ENCODE measurements at places on chromosomes 2 and 18. TPM values are rescaled to one million over a fixed set of nuclear protein-coding genes. Genes with fewer than 3 reads are reported as not detected.

The FKBP1B gene
- polyA plus RNA-seq, result 46.3 TPM

The ATP8B1 gene
- not detected for polyA plus RNA-seq

The RTP5 gene
- not detected for polyA plus RNA-seq

The ZBTB7C gene
- 2.3 TPM for polyA plus RNA-seq

The RRM2 gene
- 61.3 TPM for polyA plus RNA-seq

- DNase-seq, result no peak
Observed at GRCh38 chr2:67018301-67018700, 378.8 kb upstream of the ETAA1 start.

GRCh38 chr18:43435851-43436250 lies 158.6 kb upstream of the SYT4 start:
- no peak for DNase-seq

Measured in cardiac muscle cell (in vitro differentiated cells and primary cell).